ENCODE measurements at places on chromosomes 7 and 10.

- no peak for DNase-seq
These were observed 114.7 kb downstream of the EBF3 start for GRCh38 chr10:129849452-129849750.

GRCh38 chr10:90589825-90590224 is 268.0 kb downstream of the HTR7 start:
- no peak for DNase-seq

DNA sequence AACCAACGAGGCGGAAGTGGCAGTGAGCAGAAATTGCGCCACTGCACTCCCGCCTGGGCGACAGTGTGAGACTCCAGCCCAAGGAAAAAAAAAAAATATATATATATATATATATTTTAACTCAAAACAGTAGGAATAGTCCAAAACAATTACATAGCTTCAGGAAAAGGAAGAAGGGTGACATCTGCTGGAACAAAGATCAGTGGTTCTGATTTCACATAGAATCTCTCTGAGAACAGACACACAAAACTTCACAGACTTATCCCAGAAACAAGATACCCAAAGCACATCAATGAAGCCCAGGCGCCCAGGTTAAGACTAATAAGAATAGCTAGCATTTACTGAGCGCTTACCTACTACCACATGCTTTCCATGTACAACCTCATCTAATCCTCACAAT is 45.0 kb downstream of the DNMBP start:
- no peak for DNase-seq

GRCh38 chr10:35640474-35640873 is 1.6 kb downstream of the FZD8 start:
- DNase-seq = no peak

DNA sequence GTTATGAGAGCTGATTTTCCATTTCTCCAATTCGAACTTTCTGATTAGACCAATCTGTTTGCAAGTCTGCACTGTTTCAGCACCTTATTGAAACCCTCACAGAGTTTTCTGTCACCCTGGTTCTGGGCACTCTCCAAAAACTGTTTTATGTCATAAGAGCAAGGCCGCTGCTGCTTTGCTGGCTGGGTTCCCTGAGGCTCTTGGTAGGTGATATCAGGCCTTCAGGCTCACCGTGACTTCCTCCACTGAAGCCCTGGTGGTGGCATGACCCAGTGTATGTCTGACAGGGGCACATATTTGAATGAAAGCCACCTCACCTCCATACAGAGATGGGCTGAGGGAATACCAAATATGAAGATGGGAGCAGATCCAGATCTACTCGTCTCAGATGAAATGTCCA is 8.3 kb downstream of the RABGEF1 start:
- DNase-seq = no peak

DNA sequence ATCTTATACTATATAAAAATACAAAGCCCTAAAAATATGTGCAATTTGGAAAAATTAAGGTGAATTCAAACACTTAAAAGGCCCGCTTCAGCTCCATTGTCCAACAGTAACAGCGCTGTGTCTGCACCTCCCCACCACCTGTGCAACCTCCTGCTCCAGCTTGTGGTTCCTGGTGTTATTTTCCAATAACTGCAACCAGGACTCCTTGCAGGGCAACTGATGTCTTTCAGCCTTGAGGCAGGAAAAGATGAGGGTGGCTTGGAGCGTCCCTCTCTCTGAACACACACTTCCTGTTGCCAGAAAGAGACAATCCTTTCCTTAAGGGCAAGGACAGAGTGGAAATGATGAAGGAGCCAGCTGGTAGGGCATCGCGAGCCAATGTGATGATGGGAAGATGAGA is 336.0 kb downstream of the GLRX3 start:
- no peak for DNase-seq

All from stimulated activated CD4-positive, alpha-beta T cell treated with anti-CD3 and anti-CD28 coated beads, Interleukin-15, amount 100 ng/mL, for 1 hour (primary cell).